NCI-H2029 treated with DMSO at 0.1 percent for 48 hours (cell line): ENCODE measurements at places on chromosomes 4 and X.

DNA sequence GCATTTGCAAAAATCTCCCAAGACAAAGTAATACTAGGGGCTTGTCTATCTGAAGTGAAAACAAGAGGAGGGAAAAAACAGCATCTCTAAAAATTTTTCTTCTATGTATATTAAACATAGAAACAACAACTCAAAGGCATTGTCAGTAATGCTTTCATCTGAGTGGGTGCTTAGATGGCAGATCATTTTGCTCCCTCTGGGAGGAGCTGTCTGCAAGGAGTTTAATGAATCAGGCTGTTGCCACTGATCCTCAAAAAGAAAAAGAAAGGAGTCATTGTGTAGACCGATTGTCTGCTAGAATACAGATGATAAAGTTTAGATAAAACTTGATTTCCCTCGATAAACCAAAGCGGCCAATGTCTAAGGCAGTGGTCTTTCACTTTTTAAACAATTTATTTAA lies 49.7 kb upstream of the KLHL8 start:
- DNase-seq, result no peak

- no peak for DNase-seq
Measured at GRCh38 chr4:20127626-20128025, 124.1 kb upstream of the SLIT2 start.

DNA sequence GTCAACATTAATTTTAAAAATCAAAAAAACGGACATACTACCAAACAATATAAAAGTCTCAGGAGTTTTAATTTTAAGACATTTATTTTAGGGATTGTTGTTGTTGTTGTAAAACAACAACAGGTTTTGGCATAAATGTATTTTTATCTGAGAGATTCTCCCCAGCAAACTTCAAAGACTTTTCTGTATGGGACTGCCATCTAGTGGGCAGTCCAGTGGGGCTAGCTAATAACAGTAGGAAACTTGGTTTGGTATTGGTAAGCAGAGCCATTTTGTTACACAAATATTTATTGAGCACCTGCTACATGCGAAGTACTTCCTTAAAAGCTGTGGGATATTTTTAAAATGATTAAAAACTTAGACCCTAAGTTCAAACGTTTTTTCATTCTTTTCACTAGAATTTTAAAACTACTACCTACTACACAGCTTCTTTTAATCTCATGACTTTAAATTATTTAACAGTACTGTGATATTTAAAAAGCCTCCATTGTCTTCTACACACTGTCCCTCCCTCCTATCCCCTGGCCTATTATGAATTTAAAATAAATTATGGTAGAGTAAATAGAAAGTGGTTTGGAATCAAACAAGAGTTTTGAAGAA lies 1028.4 kb upstream of the INTU start:
- DNase-seq, result no peak

DNA sequence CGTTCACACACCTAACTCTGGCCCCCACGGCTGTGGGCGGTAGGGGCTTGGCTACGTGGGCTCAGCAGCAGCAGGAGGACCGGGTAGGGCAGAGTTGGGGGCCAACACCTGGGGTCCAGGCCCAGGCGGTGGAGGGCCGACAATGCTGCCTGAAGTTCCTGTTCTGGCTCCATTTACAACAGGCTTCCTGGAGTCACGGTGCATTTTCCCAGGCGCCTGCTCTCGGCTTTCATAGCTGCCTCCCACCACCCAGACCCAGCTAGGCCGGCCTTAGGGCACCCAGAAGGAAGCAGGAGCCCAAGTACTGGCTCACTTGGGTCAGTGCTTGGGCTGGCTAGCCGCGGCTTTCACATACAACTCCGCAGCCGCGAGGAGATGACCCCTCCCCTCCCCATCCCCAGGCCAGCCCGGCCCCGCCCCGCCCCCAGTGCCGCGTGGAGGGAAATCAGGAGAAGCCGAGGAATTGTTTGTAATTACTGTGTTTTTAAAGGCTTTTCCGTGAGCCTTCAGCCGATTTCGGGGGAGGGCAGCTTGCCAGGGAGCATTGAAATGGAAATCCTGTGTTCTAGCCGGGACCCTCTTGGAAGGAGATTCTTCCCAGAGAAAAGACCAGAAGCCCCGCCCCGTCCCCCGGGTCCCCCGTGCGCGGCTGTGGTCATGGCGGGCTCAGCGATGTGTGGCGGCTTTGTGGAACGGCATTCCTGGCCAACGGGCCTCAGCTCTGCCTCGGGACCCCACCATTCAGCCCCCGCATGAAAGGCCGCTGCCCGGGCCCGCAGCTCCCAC lies 28.5 kb downstream of the PJA1 start:
- DNase-seq, result no peak

DNA sequence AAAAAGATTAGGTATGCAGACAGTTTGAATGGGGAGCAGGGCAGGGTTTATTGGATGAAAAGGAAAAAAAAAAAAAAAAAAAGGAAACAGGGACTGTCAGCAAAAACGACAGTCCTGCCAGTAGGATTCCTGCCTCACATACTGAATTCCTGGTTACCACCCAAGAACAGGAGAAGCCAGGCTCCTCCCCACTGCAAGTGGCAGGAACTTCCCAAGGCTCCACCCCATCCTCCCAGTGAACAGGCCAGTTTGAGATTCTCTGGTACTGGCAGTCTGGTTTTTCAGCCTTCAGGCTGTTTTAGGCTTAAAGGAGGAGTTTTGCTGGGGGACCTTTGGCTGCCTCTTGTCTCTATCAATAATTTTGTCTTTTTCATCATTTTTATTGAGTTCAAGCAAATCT lies 360.0 kb upstream of the CXorf51A start:
- no peak for DNase-seq

DNA sequence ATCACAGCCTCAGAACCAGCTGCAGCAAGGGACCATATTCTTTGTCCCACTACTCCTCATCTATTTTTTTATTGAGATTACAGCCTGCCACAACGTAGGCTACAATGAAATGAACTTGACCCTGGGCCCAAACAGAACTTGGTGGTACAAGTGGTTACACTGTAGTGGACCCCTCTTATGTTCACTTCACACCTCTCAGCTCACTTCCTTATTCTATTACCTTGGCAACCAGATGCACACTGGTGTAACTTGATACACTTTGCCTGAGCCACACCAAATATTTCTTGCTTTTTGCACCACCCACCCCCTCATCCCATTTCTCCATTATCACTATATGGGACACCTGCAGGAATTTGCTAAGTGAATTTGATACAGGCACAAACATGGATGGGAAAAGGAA lies 105.8 kb downstream of the CXCL13 start:
- no peak for DNase-seq

DNA sequence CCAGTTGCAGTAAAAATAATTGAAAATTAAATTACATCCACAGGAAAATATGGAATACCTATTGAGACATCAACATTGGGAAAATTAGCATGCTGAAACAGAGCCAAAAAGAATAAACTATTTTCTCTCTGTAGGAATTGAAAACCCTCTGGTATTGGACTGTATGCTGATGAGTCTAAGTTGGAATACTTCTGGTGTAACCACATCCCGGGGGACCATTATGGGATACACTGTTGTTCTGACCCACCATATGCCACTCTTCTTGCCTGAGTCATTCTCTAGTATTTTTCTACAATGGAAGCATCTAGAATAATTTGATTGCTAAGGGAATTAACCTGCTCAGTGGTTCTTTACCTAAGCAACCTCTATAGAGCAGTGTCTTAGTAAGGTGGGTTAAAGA lies 640.7 kb upstream of the AGA start:
- no peak for DNase-seq

DNA sequence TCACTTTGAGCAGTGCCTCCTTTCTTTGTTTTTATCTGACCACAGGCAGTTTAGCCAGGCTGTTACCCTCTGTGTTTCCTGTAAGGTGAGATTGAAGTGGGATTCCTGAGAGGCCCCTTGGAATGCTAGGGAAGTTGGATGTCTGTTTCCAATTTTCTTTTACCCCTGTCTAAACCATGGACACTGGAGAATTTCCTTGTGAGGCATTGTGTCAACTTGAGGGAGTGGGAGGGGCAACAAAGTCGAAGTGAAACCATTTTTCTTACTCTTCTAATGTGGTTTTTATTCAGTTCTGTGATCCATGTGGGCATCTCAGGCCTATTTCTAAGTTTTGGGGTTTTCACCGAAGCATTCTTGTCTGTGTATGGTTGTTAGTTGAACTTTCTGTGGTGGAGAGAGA lies 296.1 kb upstream of the UGT8 start:
- no peak for DNase-seq
